Hematopoietic multipotent progenitor cell treated with erythropoietin and hydrocortisone succinate and interleukin-3 and kit ligand, for 15 days (in vitro differentiated cells): ENCODE measurements at places on chromosomes 5 and 9.

DNA sequence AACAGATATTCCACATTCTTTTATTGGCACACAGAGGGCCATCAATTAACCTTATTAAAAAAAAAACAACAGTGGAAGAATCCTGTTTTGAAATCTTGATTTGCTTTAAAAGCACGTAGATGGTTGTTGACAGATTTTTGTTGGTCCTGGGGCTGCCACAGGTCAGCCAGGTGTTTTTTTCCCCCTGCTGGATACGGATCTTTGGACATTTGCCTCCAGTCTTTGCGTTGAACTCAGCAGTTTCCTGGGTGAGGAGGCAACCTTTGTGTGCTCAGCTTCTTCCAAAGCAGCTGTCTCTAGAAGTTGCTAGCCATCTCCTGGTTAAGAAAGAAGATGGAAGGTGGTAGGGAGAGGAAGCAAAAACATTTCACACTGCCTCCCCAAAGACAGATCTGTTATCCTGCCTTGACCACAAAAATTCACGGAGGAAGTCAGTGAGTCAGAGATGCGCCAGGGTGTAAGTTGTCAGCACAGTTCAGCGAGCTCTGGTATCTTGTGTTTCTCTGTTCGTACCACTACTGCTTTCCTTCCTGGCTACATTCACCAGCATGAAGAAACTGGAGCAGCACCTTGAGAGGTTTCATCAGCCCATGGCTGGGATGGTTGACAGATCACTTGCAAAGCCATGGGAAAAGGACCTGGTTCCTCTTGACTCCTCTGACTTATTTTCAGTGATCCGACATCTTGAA, 207.3 kb downstream of the ARHGAP26 start:
- DNase-seq = no peak

GRCh38 chr9:19940811-19941535, 152.1 kb upstream of the SLC24A2 start:
- no peak for DNase-seq

- DNase-seq = no peak
Measured at GRCh38 chr5:141363952-141364660, at the start of gene PCDHGA5. Gene PCDHGA5, plus strand, starts transcription at chr5:141364162. Its CDS starts 169 bp downstream, at chr5:141364331.

DNA sequence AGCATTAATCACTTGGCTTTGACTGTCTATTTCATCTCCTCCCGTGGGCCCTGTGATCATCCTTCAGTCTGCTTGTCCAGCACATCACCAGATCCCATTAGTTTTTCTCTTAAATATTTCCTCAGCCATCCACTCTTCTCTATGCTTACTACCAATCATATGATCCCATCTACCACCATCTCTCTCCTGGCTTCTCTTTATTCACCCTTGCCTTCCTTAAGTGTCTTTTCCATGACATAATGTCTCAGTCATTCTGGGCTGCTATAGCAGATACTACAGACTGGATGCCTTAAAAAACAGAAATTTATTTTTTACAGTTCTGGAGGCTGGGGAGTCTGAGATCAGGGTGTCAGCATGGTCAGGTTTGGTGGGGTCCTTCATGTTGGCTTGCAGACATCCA, 208.4 kb upstream of the PPP1R2B start:
- DNase-seq = no peak

DNA sequence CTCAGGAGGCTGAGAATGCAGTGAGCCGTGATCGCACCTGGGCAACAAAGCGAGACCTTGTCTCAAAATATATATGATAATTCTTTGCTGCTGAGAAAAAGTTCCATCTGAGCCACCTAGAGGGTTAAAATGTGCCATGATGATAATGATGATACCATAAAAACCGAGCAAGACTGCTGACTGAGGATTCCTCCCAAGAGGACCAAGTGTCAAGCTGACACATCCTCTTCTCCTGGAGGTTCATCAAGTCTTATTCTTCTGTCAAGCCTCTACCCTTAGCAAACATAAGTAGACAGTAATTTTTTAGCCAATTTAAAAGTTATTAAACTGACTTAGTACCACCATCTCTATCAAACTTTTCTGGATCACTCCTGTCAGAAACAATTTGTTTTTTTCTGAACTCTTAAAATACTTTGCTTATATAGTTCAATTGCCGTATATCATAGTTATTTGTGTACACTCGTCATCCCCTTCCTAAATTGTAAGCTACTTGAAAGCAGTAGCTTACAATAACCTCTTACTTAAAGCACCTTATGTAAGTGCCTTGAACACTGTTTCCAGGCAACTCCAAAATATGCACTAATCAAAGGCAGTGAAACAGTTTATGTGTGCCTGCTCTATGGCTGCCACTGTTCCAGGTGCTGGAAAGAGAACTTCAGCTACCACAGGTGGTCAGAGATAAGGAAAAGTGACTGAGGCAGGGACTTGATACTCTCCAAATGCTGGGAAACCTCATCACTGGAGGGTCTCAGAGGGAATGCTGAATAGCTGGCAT, 57.4 kb downstream of the SCAI start:
- DNase-seq = no peak

DNA sequence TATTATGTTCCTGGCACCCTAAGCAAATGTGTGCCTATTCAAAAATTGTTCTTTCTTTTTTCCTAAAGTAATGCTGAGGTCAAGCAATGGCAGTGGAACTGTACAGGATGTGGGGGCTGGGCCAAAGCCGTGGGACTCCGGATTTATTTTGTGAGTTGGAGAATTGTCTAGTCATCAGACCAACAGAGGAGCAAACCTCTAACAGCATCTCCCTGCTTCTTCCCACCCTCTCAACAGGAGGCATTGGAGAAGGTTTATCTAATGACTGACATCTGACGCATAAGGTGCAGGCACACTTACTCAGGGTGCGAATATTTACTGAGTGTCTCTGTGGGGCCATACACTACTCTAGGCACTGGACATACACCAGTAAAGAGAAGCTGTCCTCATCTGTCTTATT, 38.6 kb downstream of the MARCHF11 start:
- no peak for DNase-seq
